ENCODE measurements at places on chromosomes 5 and 9. TPM values are rescaled to one million over a fixed set of nuclear protein-coding genes. Genes with fewer than 3 reads are reported as not detected.
A peak's percentile ranks its signal among the peaks of the same experiment; 100 is the strongest.

DNA sequence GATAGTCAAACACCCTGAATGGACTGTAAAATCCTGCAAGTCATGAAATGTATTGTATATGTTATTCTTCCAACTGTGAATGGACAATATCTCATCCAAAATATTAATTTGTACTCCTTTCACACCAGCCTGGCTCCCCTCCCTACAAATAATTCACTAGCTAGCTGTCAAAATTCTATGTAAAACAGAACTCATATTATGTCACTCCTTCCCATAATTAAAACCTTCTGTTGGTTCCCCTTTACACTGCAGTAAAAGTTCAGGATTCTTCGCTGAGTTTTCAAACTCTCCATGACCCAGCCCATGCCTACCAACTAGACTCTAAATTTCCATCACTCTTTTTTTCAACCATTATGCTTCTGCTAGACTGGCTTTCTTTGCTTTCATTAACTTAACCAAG is 857.1 kb downstream of the TAF11L14 start:
- no peaks in the 10 kb centered on the region for H3K36me3 ChIP-seq
- no peaks in the 10 kb centered on the region for H3K4me1 ChIP-seq
- no peak for DNase-seq
- no peaks in the 10 kb centered on the region for H3K27me3 ChIP-seq
- H3K27ac ChIP-seq: no peak overlapping the region
- H3K4me3 ChIP-seq: no peak overlapping the region

DNA sequence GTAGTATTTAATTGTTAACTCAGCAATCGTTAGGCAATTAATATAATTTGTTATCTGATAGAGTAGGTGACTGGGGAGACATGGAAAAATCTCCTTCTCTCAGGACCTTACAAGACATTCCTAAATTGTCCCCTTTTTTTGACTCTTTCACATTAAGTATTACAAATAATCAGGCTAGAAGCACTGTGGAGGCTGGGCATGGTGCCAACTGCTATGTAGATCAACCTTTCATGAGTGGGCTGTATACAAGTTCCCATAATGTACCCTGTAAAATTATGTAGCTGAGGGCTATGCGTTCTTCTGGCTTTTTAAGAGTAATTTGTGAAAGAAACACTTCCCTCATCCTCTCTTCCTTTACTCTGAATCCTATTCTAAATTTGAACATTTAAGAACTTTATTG is 140.2 kb downstream of the NFIB start:
- no peaks in the 10 kb centered on the region for H3K27me3 ChIP-seq
- H3K4me3 ChIP-seq: no peak overlapping the region
- no peak overlapping the region for H3K27ac ChIP-seq
- H3K4me1 ChIP-seq: no peaks in the 10 kb centered on the region

DNA sequence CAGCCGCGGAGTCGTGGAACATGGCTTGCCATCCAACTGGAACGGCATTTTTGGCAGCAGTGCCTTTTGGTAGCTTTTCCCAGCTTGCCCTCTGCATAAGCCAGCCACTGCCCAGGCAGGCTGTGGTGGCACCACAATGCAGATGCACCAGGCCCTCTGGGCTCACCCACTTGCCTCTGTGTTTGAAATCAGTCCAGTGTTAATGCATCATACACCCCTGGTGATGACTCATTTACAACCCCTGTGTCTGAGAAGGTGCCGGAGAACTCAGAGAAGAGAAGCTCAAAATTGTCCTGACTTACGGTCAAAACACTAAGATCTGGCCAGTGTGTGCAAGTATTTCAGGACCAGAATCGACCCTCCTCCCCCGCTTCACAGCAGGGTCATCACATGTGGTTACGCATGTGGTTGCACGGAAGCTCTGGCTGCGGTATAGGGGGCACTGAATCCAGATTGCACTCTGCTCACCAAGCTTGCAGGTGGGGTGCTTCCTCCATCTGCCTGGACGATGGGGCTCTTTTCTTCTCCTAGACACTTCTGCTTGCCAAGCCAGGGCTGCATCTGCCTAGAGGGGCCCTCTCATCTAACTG is 66.5 kb upstream of the SMIM15 start:
- H3K27ac ChIP-seq: no peak overlapping the region
- H3K4me3 ChIP-seq: no peak overlapping the region
- H3K27me3 ChIP-seq: no peaks in the 10 kb centered on the region
- no peaks in the 10 kb centered on the region for H3K4me1 ChIP-seq

DNA sequence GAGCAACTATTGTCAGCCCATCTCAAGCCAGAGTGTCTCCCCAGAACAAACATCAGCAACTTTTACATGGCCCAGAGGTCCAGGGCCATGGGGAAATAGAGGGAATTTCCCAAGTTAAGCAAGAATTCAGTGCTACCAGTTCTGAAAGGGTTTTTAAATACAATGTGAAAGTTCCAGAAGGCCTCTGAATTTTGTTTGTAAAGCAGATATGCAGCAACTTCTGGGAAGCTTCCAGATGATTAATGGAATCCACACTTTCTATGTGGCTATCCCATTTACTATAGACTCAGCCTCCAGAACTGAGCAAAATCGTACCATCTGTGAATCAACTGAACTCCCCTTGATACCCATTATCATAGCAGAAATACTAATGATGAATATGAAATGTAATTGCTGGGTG is 93.8 kb downstream of the FEM1C start:
- no peak for DNase-seq
- no peaks in the 10 kb centered on the region for H3K4me1 ChIP-seq
- H3K27me3 ChIP-seq: no peaks in the 10 kb centered on the region
- no peak overlapping the region for H3K27ac ChIP-seq
- no peaks in the 10 kb centered on the region for H3K36me3 ChIP-seq

- no peak for DNase-seq
- H3K27ac ChIP-seq: peak overlapping the region; percentile 17
- H3K36me3 ChIP-seq: peaks cover 23% of the 10 kb centered on the region
These were observed 52.9 kb downstream of the ALDH1A1 start for GRCh38 chr9:72899734-72900477.

POMT1 gene
- total RNA-seq: 31.8 TPM
